HL-60 (cell line): ENCODE measurements at places on chromosomes 6 and 20.

DNA sequence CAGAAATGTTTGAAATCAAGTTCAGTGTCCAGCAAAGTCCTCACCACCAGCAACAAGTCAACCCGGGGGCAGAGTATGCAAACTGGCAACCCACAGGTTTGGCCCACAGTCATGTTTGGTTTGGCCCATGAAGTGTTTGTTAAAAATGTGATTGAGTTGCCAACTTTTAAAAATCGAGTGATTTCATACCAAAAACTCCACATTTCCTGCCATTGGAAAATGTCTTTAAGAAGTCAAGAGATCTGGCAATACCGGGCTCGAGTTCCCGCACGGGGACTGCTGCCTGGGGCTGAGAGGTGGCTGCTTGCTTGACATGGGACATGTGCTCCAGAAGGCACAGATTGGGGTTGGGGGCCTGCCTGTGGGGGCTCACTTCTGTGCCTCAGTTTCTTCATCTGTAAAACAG lies 36.1 kb downstream of the PREX1 start:
- no peak for DNase-seq

DNA sequence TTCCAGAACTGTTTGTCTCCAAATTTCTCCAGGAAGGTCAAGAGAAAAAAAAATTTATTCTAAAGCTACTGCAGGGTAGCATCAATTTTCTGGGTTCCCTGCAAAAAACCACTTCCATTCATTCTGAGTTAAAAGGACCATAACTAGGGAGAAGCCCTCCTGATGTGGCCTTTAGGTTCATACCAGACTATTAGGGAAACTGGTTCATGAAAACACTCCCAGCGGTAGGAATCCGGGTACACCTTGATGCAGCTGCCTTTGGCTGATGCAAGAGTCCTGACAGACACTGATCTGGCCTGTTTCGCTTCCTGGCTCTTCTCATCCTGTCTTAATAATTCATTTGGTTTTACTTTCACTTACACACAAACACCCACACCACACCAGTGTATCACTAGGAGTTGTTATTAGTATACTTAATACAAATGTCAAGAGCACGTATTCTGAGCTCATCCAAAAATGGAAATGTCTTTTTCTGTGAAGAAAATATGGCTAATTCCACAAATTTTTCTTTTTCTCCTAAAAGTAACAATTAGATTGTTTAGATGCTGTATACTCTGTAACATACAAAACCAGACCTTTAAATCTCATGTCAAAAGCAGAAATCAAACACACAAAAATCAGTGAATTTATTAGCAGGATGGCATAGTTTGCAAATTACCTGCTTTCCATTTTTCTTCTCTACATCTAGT lies 38.4 kb upstream of the ARHGAP18 start:
- no peak for DNase-seq

- DNase-seq = no peak
Observed at GRCh38 chr6:151027936-151028838, 162.7 kb downstream of the MTHFD1L start.

- no peak for DNase-seq
Observed at GRCh38 chr6:91600561-91600960, 1013.7 kb upstream of the MAP3K7 start.

DNA sequence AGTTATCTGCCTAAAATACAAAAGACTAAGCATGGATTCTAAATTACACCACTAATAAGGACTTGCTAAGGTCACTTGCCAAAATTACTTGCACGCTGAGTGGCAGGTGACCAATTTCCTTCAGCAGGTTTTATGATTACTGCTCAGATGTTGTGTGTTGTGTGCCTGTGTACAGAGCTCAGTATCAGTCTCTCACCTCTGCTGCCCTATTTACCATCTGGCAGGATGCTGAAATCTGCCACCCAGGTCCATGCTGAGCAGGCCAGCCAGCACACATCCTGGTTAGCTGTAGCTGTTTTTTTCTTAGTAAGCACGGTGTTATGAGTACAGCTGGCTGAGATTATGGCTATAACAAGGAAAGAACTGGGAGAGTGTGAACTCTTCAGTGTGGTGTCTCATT lies 34.0 kb downstream of the ELOVL4 start:
- no peak for DNase-seq

- no peak for DNase-seq
Observed at GRCh38 chr6:109448615-109449014, 7.0 kb downstream of the MICAL1 start.

GRCh38 chr20:10557685-10558084 lies 116.1 kb downstream of the JAG1 start:
- no peak for DNase-seq

DNA sequence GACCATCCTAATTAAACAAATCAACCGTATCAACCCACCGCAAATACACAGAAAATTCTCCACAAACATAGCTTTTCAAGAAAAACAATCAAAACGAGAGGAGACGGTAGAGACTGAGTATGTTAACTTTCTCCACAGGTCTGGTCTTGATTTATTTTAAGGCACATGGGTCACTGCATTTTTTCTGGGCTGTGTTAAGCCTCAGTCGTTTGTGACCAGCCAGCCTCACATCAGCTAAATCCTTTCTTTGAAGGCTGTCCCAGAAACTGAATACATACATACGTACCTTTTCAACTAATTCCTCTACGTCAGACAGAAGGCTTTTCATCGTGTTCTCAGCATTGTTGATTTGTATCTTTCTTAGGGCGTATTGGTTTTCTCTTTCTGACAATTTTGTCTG lies 69.4 kb downstream of the LAMA4 start:
- no peak for DNase-seq

GRCh38 chr20:33070111-33071053 lies 9.1 kb upstream of the BPIFB4 start:
- DNase-seq = no peak

GRCh38 chr20:25148982-25149846 lies 46.3 kb upstream of the ENTPD6 start:
- DNase-seq = no peak

DNA sequence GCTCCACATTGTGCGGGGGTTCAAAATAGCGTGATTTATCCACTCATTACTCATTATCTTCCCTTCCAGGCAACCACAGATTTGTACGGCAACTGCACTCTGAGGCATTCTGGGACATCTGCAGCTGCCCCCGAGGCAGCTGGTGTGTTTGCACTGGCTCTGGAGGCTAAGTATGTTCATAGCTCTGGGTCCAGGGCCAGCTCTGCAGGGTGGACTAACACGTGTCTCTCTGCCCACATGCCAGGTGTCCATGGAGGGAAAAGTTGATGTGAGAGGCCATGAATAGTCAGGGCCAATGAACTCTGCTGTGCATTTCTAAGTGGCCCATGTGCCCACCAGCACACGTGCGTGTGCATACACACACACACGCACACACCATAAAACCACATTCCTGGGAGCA lies 74.9 kb downstream of the BFSP1 start:
- no peak for DNase-seq

DNA sequence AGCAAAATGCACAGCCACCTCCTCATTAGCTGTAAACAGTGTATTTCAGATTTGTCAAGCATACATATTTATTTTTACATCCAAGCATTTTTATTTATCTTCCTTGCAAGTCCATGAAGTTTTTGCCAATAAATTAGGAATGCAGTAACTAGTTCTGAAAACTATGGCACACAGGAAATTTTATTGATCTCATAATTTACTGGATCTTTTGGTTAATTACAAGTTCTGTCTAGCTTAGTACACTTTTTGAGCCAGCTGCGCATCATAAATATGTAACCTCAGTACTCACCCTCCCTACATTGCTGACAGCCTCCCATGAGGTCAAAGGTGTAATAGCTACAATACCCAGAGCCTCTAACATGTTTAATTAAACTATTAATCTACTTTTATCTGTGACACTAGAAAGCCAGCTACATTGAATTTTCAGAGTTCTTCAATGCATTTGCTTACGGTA lies 898.2 kb downstream of the KIF16B start:
- DNase-seq = no peak

- DNase-seq = peak; percentile 28
Observed at GRCh38 chr20:44074252-44075151, 112.5 kb downstream of the JPH2 start.

GRCh38 chr6:102717737-102718456 lies 1324.4 kb downstream of the GRIK2 start:
- no peak for DNase-seq

- DNase-seq = no peak
Observed at GRCh38 chr6:12494161-12494560, 204.0 kb downstream of the EDN1 start.

- DNase-seq = no peak
Observed at GRCh38 chr20:62964700-62965099, 12.2 kb downstream of the SLC17A9 start.

GRCh38 chr20:57769756-57770155 lies 59.9 kb upstream of the PMEPA1 start:
- no peak for DNase-seq

- no peak for DNase-seq
Observed at GRCh38 chr6:28979679-28980078, 25.4 kb downstream of the ZNF311 start.

GRCh38 chr6:90221403-90221802 lies 75.2 kb downstream of the BACH2 start:
- no peak for DNase-seq

GRCh38 chr20:44253528-44253927 lies 6.4 kb downstream of the GDAP1L1 start:
- DNase-seq = no peak
